ENCODE measurements at places on chromosomes 13 and 19.
A peak's percentile ranks its signal among the peaks of the same experiment; 100 is the strongest.

- DNase-seq: no peak
Observed at GRCh38 chr13:112625698-112626097, 37.7 kb upstream of the TUBGCP3 start.

DNA sequence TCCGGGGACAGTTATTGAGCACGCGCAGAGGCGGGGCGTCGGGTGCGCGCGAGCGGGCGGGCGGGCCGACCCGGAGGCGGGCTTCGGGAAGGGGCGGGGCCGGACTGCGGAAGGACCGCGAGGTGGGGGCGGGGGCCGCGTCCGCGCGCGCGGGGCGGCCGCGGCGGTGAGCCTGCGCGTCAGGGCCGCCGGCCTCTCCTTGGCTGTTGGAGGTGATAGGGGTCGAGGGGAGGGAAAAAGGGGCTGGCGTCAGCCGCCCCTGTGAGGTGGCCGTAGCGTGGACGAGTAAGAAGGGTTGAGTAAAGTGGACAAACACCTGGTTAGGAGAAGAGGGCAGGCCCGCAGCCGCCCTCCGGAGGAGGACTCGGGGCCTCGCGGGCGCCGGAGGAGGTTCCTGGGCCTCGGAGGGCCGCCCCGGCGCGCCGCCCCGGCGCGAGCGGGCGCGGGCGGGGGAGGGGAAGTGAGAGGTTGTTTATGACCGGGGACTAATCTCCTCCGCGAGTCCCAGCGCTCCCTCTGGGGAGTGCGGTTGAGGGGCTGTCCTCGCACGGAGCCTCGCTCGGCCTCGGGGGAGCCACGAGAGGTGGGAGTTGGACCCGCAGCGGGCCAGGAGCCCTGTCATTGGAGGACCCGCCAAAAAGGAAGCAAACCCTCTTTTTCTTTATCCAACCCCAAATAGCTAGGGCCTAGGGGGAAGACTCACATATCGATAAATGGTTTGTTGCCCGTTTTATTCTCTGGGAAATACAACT, 547 bp upstream of the INTS6 start:
- peak; percentile 81 for DNase-seq

DNA sequence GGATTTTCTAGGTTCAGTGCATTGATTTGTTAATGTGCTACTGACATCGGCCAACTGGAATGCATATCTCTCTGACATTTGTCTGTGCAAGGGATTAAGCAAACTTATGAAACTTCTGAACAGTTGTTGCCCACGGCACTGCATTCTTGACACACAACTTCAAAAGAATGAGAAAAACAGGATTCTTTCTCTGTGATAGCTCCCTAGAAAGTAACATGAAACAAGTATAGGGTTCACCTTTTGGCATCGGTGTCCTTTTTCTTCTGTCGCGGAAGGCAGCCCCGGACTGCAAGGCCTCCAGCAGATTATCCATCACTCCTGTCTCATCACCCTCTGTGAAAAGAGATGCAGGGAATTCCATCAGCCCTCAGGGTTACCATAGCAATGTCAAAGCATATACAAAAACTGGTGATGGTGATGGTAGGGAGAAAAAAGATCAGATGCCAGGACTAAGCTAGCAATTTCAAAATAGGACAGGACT, 389.2 kb downstream of the DIAPH3 start:
- DNase-seq: no peak

DNA sequence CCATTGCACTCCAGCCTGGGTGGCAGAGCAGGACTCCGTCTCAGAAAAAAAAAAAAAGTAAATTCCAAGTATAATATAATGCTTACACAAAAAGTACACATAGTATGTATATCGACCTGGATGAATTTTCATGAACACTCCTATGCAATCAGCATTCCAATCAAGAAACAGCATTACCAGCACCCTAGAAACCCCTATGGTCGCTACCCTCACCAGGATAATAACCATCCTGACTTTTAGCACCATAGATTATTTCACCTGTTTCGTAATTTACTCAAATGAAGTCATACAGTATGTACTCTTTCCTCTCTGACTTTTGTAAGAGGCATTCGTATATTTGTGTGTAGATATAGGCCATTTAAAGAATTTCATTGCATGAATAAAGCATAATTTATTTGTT, 47.6 kb downstream of the PCDH8 start:
- DNase-seq: no peak

DNA sequence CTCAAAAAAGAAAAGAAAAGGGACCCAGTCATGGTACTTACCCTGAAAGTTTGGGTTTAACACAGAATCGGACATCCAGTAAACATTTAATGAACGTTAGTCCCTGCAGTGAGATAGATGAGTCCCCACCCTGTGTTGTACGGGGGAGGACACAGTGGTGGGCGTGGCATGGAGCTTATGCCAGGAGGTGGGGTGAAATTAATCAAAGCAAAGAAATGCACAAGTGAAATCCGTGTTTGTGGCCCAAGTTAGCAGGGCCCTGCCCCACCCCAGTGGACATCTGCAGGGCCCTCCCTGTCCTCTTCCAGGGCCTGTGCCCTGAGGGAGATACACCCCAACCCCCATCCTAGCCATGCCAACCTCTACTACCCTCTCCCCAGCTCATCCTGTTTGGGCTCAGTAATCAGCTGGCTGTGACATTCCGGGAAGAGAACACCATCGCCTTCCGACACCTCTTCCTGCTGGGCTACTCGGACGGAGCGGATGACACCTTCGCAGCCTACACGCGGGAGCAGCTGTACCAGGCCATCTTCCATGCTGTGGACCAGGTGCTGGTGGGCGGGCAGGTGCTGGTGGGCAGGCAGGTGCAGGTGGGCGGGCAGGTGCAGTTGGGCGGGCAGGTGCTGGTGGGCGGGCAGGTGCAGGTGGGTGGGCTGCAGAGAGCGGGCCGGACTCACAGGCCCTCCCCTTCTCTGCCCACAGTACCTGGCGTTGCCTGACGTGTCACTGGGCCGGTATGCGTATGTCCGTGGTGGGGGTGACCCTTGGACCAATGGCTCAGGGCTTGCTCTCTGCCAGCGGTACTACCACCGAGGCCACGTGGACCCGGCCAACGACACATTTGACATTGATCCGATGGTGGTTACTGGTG, 3.9 kb downstream of the MCOLN1 start:
- DNase-seq: no peak

- DNase-seq: no peak
Observed at GRCh38 chr19:50418176-50419021, at the start of gene SPIB. TSS of gene SPIB (plus strand) at chr19:50418938. CDS start at chr19:50418963, 25 bp downstream.

DNA sequence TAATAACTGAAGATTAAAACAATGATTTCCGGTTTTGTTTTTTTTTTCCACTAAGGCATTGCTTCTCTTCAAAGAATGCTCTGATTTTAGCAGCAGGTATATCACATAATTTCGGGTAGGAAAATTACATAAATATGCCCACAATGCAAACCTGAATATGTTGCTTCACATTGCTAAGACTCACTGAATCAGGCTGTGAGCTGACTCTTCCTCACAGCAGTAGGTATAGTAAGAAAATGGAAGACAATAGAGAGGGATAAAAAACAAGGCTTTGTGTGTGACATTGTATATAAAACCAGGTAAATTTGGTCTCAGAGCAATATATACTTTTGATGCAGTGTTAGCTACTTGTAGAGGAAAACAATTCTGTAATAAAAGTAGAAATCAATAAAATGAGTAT, 1355.0 kb downstream of the OLFM4 start:
- no peak for DNase-seq

DNA sequence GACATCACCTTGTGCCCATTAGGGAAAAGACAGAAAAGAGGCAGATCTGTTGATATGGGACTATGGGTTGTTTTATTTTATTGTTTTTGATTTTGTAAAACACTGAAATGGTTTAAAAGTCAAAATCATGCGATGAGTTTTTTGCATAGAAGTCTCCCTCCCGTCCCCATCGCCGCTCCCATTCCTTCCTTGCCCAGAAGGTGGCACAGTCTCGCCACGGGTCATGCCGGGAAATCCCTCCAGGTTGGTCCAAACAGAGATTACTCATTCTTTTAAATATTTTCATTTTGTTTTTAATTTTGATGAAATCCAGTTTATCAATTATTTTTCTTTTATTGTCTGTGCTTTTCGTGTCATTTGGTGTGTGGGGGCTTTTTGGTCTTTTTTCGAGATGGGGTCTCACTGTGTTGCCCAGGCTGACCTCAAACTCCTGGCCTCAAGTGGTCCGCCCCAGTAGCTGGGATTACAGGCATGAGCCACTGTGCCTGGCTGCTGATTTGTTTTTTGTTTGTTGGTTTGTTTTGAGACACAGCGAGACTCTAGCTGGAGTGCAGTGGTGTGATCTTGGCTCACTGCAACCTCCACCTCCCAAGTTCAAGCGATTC, 9.2 kb downstream of the PGPEP1 start:
- peak; percentile 13 for DNase-seq

GRCh38 chr19:14979476-14980255, at the start of gene SLC1A6:
TSS of gene SLC1A6 (minus strand) at chr19:14979864. CDS start at chr19:14972910, 6,954 bp downstream.
- no peak for DNase-seq

DNA sequence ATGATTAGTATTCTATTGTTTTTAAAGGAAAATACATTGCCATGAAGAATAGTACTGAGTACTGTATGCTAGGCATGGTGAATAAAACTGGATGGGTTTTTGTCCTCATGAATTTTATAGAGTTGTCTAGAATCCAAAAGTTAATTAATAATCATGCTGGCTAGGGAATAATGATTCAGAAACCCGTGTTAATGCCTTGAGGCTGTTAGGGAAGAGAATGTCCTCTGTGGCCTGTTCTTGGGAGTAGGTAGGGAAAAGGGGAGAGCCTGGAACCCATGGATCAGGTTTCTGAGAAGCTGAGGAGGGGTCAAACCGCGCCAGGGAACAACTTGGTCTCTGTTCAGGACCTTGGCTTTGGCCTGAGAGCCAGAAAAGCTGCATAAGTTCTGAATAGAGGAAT, 1376.3 kb upstream of the SLC10A2 start:
- DNase-seq: no peak

GRCh38 chr13:76886005-76886291, 257 bp downstream of the KCTD12 start:
- DNase-seq: no peak

DNA sequence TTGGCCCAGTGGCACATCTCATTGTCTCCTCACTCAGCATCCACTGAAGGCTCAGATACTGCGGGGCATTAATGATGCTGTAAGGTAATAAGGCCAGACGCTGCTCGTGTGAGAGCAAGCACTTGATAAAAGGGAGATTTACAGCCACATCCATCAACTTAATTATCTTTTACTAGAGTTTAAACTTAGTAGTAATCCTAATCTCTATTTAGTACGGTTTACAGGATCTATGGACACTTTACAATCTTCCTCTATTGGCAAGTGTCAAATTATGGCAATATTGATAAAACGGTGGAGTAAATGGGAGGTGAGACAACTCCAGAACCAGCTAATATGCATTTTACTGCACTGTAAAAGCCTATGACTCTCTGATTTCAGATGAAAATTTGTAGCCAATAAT, 192.7 kb upstream of the GPR12 start:
- DNase-seq: no peak

GRCh38 chr13:80744147-80744914, 403.4 kb upstream of the SPRY2 start:
- no peak for DNase-seq

- no peak for DNase-seq
Observed at GRCh38 chr13:47094734-47095434, 198.0 kb upstream of the HTR2A start.

- DNase-seq: no peak
Observed at GRCh38 chr19:3627351-3627723, 747 bp upstream of the CACTIN start.

DNA sequence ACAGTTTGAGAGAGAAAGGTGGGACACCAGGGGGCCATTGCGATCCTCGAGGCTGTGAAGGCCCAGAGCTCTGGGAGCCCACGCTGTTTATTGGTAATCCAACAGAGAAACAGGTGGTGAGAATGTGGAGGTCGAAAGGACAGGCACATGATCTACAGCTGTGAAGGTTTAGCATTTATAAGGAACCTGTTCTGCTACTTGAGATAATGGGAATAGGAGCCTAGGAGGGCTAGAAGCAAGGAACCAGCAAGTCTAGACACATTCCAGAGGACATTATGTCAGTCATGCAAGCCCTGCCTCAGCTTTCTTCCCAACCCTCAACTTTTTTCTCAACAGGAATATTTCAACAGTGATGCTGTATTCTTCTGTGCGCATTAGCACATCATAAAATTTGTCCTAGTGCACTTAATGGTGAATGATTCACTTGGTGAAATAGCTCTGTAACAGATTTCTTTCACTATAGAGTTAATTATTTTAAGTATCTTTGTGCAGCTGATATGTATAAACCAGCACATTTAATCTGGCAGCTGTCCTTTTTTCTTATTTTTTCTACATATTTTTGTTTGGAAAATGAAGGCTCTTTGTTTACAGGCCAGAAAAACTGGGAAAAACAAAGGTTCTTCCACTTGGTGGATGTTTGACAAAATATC, 25.4 kb downstream of the ZNF90 start:
- no peak for DNase-seq

DNA sequence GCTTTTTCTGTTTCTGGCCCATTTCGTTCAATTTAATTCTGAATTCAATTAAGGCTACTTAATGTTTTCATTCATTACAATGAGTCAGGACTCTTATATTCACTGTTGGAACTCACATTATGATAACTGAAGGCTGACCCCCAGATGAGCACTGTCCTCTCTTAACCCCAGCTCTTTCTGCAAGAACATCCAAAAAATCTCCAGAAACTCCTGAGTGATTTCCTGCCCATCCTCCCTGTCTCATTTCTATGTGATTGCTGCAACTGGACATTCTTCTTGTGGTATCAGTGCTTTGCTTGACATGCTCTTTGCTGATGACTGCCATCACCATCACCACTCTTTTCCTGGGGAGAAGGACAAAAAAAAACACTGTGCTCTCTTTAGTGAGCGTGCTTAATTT, 240.3 kb downstream of the SPRY2 start:
- no peak for DNase-seq

DNA sequence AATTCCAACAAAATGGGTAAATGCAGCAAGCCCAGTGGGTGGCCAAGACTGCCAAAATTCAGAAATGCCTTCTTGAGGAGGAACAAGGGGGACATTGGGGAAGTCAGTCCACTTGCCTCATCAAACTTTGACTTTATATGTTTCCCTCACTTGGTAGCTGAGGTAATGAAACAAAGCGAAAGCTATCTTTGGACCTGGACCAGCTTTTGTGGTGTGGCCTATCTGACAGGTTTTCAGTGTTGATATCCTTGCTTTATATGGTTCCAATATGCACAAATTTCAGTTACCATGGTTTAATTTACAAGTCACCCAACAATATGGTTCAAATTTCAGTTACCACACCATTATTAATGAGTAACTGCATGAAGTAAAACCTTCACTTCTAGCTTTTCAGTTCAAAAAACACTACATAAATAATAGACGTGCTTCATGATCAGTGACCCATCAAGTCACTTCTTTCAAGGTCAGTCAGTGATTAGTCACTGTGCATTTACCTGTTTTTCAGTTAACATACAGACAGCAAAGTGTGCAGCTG, 17.7 kb upstream of the POU4F1 start:
- no peak for DNase-seq

Data from stimulated activated CD4-positive, alpha-beta T cell treated with anti-CD3 and anti-CD28 coated beads, Interleukin-4, amount 100 ng/mL, for 4 hours (primary cell).